ENCODE measurements at places on chromosomes 16 and 17. TPM values are rescaled to one million over a fixed set of nuclear protein-coding genes. Genes with fewer than 3 reads are reported as not detected.
A peak's percentile ranks its signal among the peaks of the same experiment; 100 is the strongest.

The SERPINF2 gene
- not detected for total RNA-seq

- DNase-seq: no peak
These were observed 1.3 kb downstream of the PLEKHH3 start for GRCh38 chr17:42675348-42675964.

DNA sequence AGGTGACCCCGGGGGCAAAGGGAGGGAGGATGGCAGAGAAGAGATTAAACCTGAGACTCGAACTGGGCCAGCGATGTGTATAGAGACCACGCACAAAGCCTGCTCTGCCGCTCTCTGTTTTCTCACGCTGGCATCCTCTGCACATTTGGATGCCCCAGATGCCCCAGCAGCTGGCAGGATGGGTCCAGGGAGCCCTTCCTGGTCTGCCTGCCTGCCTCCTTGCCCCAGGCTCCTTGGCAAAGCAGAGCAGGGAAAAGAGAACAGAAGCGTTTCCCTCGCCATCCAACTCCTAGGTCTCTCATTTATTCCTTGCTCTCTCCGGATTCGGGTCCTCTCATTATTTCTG, 5.2 kb upstream of the PIPOX start:
- DNase-seq: no peak

DNA sequence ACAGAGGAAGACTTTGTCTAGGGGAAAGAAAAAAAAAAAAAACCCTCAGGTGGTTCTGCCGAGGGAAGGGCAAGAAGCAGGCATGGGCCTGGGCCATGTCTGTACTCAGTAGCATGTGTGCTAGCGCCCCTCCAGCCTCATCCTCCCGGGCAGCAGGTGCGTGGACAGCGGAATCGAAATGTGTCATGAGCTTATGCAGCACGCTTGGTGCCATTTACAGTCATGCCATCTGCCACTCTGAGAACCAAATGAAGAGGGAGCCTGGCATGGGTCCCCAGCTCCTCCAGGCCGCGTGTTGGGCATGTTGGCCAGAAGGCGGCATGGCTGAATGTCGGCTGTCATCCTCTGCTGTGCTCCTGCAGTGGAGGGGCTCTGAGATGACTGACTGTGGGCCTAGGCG, 31.4 kb downstream of the CRAMP1 start:
- no peak for DNase-seq

DNA sequence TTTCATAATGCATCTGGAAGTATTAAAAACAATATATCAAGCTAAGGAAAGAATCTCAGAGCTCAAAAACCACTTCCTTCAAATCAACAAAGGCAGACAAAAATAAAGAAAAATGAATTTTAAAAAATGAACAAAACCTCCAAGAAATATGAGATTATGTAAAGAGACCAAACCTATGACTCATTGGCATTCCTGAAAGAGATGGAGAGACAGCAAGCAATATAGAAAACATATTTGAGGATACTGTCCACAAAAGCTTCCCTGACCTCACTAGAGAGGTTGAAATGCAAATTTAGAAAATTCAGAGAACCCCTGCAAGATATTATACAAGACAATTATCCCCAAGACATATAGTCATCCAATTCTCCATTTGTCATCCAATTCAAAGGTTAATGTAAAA, 311.3 kb upstream of the SOX9 start:
- DNase-seq: no peak

GRCh38 chr16:23088018-23088417, 61.2 kb downstream of the USP31 start:
- DNase-seq: no peak

- DNase-seq: no peak
These were observed 102.4 kb downstream of the ENGASE start for GRCh38 chr17:79176792-79177601.

The VPS35L gene
- total RNA-seq: 41.1 TPM

- DNase-seq: no peak
These were observed 4.4 kb downstream of the SNAI3 start for GRCh38 chr16:88681709-88682451.

The ALDH3A1 gene
- not detected for total RNA-seq

GRCh38 chr16:22621586-22622155, 111.0 kb downstream of the NPIPB5 start:
- no peak for DNase-seq

The HSPB9 gene
- not detected for total RNA-seq

The HEATR9 gene
- total RNA-seq: 2.9 TPM

- no peak for DNase-seq
These were observed 83.3 kb downstream of the HS3ST3A1 start for GRCh38 chr17:13518261-13519000.

The SCARF1 gene
- total RNA-seq: 3.6 TPM

The OR1A2 gene
- not detected for total RNA-seq

DNA sequence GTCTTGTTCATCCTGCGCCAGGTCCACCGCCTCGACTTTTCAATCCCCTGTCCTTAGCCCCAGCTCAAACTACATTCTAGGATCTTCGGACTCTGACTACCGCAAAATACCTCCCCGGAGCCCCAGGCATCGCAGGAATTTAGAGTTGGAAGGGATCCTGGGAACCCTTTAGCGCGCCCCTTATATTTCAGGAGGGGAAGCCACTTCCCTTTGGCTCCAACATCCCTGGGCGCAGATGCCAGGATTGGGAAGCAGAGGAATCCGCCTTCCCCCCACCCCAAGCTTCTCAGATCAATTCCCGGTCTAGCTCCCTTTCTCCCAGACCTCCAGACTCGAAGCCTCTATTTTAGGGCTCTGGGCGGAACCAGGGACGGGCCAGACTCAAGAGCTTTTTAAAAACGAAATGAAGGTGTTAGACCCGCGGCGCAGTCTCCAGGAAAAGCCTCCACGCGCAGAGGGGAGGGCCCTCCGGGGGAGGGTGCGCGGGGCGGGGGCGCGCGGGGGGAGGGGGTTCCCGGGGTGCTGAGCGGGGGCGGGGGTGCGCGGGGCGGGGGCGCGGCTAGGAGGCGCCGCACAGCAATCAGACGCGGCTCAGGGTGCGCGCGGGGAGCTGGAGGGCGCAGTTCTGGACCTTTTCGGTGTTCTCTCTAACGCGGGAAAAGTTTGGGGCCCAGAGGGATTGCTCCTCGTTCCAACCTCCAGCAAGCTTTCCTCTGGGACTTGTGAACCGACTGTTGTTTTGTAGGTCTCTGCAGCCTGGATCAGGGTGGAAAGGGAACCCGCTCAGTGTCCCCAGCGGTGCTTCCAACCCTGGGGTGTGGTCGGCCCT, 1.6 kb downstream of the AHSP start:
- DNase-seq: no peak

- DNase-seq: no peak
These were observed 105.1 kb upstream of the SDK2 start for GRCh38 chr17:73749337-73749823.

- DNase-seq: no peak
These were observed 26.4 kb upstream of the LONP2 start for GRCh38 chr16:48217708-48218107.

GRCh38 chr16:77925531-77925930, 96.8 kb upstream of the CLEC3A start:
- no peak for DNase-seq

The SHCBP1 gene
- total RNA-seq: 54.6 TPM

The EMC6 gene
- total RNA-seq: 56.2 TPM

DNA sequence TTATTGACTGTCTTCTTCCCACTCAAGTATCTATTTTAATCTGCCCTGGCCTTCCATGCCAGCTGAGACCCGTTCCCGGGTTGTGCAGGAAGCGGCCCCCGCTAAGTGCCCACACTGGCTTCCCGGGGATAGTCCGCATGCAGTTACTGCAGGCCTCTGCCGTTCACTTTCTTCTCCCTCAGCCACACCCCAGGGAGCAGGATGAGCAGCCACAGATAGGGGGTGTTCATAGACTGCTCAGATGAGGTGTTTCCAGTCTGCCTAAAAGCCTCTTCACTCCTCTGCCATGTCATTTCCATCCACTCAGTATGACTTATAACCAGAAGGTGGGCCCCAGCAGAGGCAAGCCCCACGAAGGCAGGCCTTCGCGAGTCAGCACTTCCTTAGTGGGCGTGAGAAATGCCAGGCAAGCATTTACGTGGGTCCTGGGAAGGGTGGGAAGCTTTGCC, 7.7 kb downstream of the MED9 start:
- no peak for DNase-seq

The SDK2 gene
- 0.08 TPM for total RNA-seq

GRCh38 chr17:3440451-3440850, 6.8 kb upstream of the OR1E2 start:
- no peak for DNase-seq

The HYDIN gene
- not detected for total RNA-seq

GRCh38 chr17:57723427-57724025, 21.6 kb downstream of the CCDC182 start:
- no peak for DNase-seq

The SPN gene
- 111 TPM for total RNA-seq

DNA sequence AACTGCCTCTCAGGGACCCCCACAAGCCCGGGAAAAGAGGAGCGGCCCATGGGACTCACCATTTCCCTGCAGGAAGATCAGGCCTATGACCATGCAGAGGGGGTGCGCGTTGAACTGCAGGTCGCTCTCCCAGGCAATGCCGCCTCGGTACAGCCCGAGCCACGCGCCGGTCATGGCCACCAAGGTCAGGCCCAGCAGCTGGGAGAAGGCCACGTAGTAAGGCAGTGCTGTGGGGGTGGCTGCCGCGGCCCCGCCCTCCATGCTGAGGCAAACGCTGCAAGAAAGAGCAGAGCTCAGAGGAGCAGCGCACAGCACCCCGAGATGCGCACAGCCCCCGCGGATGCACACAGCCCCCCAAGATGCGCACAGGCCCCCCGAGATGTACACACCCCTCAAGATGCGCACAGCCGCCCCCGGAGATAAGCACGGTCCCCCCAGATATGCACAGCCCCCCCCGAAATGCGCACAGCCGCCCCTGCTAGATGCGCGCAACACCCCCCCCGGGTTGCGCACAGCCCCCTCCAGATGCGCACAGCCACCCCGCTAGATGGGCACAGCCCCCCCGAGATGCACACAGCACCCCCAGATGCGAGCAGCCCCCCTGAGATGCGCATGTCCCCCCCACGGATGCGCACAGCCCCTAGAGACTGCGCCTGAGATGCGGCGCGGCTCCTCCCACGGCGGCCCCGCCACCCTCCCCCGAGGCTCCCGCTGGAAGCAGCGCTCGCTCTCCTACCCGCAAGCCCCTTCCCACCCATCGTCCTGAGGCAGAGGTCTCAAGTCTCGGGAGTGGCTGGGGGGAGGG, 8.6 kb downstream of the CYB561 start:
- DNase-seq: no peak

The KRTAP2-3 gene
- total RNA-seq: not detected

GRCh38 chr16:67147437-67148140, 3.2 kb downstream of the B3GNT9 start:
- DNase-seq: no peak

GRCh38 chr17:82331345-82331939, 2.1 kb downstream of the SECTM1 start:
- DNase-seq: no peak

DNA sequence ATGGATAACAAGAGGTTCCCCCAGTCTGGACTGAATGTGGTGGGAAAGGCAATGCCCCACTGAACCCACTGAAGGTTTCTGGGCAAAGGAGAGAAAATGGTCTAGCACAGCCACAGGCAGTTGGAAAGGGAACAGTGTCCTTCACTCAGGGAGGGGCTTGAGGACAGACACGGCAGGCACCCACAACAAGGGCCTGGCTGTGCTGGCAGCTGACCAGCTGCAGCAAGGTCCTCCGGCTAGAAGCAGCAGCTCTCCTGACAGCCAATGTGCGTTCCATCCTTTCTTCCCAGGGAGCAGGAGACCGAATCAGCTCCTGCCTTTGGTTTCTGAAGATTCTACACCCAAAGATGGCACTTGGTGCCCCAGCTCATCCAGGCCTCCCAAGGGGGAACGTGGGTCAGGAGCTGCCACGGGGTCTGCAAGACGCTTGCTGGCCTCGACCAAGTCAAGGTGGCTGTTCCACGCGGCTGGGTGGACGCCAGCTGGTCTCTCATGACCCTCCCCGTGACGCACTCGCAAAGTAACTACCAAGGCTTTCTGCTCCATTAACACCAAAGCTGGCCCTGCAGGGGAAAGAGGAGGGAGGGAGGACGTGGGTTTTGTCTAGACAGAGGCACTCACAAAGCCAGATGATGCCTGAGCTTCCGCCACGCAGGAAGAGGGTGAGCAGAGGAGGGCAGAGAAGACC, 11.1 kb downstream of the ABR start:
- no peak for DNase-seq

DNA sequence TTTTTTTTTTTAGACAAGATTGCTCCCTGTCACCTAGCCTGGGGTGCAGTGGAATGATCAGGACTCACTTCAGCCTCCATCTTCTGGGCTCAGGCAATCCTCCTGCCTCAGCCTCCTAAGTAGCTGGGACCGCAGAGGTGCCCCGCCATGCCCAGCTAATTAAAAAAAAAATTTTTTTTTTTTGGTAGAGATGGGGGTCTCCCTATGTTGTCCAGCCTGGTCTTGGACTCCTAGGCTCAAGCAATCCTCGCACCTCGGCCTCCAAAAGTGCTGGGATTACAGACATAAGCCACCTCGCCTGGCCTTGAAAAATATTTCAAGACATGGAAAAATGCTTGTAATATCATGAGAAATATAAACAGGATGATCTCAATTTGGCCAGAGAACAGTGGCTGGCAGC, 42.9 kb downstream of the HAPSTR1 start:
- no peak for DNase-seq

DNA sequence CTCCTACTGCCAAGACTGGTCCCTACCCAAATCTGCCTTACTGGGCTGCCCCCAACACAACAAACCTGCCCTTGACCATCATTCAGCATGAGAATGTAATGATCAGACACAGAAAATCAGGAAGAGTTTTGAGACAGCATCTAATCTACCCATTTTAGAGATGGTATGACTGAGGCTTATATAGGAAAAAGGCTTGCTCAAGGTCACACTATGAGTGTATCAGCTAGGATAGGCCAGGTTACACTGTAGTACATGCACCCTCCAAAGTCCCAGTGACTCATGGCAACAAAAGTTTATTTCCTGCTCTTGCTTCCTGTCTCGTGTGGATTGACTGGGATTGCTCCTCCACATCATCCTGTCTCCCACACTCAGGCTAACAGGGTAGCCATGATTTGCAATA, 27.9 kb downstream of the NLRC5 start:
- DNase-seq: peak; percentile 12

DNA sequence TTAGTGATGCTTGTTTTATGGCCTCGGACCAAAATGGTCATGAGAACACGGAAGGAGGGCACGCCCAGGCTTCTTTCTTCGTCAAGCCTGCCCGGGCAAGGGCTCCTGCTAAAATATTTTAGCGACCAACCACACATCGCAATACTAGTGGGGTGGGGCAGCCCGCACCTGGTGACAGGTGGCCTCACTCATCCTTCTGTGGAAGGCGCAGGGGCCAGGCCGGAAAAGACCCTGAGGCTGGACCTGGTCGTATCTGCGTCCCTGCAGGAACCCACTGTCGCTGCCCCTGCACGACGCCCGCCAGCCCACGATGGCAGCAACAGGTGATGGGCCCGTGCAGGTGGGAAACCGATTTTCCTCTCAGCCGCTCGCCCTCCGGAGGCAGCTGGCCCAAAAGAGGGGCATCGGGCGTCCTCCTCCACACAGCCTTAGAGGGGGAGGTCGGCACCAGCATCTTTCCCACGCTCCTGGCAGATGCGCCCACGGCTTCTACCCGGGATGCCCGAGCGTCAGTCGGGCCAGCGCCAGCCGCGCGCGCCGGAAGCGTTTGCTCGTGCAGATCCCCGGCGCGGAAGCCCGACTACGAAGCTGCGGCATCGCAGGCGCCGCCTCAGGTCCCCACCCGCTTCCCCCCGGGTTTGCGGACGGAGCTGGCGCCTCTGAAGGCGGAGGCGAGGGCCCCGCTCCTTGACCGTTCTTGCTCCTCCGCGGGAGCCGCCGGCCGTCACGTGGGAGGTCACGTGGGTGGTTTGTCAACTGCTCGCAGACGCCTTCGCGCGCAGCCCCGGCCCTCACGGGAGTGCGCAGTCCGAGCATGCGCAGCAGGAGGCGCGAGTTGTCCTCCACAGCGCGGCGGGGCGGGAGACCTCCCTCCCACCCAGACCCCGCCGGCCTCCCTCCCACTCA, 22.8 kb upstream of the FOXK2 start:
- peak; percentile 97 for DNase-seq
